ENCODE measurements at places on chromosomes 7 and 10.

DNA sequence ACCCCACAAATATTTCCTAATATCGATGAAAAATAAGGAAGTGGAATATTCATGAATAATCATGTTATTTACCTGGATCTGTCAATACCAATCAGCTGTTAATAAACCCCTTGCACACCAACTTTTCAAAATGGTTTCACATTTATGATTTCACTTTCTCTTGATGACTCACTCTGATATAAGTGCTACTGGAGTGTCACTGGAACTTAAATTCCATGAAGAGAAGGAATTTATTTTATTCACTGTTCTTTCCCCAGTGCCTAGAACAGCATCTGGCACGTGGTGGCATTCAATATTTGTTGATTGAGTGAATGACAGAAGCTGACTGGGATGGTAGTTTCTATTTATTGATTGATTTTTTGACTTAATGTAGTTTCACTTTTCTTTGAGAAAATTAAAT lies 3.5 kb upstream of the ENO4 start:
- DNase-seq, result no peak

DNA sequence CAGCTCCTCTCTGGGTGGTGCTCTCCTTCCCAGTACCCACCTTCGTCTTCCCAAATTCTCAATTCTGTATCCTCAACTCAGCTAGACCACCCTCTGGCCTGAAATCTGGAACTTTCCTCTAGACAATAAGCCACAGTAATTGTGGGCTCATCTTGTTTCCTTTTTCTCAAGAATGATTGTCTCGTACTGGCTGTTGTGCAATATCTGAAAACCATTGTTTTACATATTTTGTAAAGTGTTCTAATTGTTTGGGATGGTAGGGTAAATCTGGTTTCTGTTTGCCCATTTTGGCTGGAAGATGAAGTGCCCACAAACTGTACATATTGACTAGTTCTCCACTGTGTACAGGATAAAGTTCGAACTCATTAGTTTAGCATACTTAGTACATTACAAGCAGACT lies 11.3 kb upstream of the NOBOX start:
- DNase-seq, result no peak

DNA sequence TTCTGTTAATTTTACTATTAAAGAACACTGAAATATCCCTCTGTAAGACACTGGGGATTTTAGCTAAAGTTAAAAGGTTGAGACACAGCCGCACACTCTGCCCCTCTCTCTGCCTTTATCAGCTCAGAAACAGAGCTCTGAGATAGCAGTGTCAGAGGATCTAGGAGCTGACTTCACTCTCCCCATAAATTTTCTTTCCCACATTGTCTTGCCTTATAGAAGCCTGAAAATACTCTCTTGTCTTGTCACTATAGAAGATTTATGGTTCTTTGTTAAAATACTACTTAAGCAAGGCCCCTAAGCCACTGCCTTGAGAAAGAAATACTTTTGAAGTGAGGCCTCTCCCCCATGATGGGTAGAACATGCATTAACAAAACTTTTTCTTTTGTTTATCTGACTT lies 105.7 kb upstream of the C10orf90 start:
- DNase-seq, result no peak

DNA sequence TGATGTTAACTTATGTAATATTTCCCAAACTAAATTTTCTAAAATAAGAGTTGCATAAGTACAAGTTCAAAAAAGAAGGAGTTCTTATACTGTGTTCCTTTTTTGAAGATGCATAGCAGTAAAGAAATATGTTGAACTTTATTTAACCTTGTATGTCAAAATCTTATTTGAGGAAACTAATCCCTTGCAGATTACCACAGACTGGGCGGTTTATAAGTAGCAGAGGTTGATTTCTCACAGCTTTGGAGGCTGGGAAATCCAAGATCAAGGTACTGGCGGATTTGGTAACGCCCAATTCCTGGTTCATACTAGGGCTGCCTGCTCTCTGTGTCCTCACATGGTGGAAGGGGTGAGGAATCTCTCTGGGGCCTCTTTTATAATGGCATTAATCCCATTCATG lies 68.5 kb downstream of the GNAT3 start:
- DNase-seq, result peak; percentile 92

- DNase-seq, result peak; percentile 67
Measured at GRCh38 chr7:23712368-23713284, 2.6 kb downstream of the STK31 start.

- peak; percentile 57 for DNase-seq
Measured at GRCh38 chr10:79129361-79129997, 60.7 kb downstream of the ZMIZ1 start.

DNA sequence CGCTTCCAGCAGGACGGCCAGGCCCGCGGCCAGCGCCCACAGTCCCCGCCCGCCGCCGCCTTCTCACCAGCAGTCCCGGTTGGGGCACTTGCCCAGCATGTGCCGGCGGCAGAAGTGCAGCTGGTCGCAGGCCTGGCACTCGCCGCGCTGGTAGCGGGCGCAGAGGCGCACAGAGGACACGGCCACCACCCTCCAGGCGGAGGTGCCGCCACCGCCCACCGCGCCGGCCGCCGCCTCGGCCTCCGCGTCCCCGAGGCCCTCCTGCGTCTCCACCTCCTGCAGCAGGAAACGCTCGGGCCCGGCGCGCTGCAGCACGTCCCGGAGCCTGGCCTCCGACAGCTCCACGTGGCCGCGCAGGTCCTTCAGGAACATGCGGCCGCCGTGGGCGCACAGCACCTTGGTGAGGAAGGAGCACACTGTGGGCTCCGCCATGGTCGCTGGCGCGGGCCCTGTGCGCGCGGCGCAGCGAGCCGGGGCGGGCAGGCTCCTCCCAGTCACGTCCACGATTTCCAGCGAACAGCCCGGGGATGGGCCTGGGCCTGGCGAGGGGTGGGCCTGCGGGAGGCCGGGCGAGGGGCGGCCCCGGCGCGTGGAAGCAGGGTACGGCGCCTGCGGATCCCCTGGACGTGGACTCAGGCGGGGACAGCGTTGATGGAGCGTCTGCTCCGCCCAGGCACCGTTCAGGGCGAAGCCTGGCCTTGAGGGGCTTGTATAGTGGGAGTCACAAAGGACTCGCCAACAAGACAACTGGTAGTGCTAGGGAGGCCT lies at the start of gene ZC3HAV1L:
TSS of gene ZC3HAV1L (minus strand) at position 457 of the 768 bp plus-strand sequence. CDS start at position 432, 25 bp downstream.
- peak; percentile 72 for DNase-seq

DNA sequence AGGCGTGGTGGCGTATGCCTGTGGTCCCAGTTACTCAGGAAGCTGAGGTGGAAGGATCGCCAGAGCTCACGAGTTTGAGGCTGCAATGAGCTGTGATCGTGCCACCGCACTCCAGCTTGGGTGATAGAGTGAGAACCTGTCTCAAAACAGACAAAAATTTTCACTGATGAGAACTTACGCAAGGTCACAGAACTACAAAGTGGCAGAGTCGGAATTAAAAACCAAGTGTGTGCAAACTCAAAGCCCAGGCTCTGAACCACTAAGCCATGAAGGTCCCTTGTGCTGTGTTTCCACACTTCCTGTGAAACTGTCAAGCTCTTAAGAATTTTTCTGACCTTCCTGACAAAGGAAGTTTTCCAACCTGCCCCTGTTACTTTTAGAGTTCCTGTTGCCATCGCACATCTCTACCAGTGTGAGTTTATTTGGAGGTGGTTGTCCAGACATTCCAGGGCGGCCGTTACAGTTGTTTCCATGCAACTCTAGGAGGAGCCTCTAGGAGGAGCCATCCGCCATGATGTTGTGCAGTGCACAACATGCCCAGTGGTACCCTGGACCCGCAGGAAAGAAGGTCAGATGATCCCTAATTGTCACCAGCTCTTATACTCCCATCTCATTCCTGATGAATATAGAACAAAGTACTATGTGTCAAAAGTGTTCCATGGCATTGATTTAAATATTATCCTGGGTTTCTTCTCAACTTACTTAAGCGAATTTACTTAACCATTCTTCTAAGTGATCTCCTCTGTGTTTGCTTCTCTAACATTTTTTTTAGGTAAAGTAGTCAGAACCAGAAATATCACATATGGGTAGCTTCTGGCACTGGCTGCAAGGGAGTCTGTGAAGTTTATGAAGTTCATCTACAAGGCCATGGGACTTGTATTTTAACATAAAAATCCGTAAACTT lies 49.0 kb upstream of the LYZL1 start:
- peak; percentile 32 for DNase-seq

DNA sequence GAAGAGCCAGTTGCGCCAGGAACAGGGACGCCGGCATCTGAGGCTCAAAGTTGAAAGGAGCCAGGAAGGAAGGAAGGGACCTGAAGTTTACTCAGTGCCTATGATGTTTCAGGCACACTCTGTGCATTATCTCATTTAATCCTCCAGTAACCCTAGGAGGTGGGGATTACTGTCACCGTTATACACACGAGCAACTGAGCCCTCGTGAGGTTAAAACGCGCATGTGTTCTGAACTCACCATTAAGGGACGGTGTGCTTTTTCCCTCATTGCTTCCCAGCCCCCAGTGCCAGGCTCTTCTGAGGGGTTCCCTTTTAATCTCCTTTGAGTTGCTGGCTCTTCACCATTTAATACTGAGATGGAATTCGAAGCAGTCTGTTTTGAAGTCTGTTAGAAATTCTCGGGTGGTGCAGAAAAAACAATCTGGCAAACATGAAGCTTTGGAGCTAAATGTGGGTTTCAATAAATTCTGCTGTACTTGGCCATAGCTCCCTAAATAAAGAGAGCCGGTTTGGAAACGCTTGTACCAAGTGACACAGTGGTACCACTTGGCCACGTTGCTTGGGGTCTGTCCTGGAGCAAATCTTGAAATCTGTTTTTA lies 102.2 kb downstream of the TAX1BP1 start:
- DNase-seq, result peak; percentile 52

Data from iris pigment epithelial cell (primary cell).